ENCODE measurements at places on chromosomes 3 and 15.
A peak's percentile ranks its signal among the peaks of the same experiment; 100 is the strongest.

- DNase-seq = no peak
Observed at GRCh38 chr3:161043336-161044035, 61.7 kb downstream of the B3GALNT1 start.

GRCh38 chr3:166263460-166263859 lies 426.2 kb upstream of the BCHE start:
- no peak for DNase-seq

DNA sequence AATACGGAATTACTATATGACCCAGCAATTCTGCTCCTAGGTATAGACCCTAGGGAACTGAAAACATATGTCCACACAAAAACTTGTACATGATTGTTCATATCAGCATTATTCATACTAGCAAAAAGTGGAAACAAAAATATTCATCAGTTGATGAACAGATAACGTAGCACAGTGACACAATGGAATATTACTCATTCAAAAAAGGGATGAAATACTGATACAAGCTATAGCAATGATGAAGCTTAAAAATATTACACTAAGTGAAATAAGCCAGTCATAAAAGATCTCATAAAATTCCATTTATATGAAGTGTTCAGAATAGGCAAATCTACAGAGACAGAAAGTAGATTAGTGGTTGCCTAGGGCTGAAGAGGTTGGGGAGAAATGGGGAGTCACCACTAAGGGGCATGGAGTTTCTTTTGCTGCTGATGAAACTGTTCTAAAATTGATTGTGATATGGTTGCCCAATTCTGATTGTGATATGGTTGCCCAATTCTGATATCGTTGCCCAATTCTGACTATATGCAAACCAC lies 10.5 kb downstream of the C15orf61 start:
- peak; percentile 24 for DNase-seq

DNA sequence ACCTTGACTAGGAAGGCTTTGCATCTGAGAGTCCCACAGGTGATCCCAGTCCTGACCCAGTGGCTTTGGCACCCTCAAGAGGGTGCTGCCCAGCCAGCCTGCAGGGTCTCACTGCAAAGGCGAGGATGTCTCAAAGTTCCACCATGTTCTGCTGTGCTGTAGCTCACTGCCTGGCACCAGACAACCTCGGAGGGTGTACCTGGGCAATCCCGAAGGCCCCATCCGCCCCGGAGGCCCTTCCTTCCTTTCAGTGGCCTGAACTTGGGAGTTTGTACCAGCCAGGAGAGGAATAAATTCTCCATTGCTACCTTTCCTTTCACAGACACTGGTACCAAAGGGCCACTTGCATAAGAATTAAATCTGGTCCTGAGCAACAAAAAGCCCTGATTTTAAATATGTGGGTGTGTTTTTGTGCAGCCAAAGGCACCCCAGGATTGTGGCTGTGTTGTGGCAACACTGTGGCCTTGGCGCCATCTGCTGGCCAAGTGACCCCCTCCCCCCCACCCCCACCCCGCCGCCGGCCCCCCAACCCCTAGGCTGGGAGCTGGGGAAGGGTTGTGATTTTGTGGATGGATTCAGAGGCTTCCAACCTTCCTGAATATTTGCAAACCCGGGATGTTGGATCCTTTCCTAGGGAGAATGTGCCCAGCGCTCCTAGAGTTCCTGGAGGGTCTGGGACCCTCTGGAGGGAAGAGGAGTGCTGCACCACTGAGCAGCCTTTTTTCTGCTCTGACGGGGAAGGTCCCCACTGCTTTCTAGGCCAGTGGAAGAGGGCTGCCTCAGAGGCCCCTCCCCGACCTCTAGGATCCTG lies 9.7 kb upstream of the PTPN23 start:
- peak; percentile 20 for DNase-seq

DNA sequence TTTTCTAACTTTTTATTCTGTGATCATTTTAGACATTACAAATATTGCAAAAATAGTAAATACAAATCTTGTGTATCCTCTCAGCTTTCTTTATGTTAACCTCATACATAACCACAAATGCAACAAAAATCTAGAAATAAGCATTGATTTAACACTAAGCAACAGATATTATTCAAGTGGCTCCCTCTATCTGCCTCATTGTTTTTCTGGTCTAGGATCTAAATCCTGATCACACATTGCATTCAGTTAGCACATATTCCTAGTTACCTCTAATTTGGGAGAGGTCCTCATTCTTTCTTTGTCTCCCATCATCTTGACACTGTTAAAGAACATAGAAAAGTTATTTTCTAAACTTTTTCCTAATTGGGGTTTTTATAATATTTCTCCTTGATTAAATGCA lies 1126.0 kb downstream of the ROBO2 start:
- DNase-seq = no peak

DNA sequence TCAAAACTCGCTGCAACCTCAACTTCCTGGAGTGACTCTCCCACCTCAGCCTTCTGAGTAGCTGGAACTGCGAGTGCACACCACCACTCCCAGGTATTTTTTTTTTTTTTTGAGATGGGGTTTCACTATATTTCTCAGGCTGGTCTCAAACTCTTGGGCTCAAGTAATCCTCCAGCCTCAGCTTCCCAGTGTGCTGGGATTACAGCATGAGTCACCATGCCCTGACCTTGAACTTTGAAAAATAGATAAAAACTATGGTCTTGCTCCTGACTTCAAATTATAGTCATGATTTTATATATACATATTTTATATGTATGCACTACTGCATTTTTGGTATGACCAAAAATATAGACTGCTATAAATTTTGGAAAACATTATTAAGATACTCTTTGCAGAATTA lies 6.9 kb upstream of the PLSCR5 start:
- DNase-seq = no peak

- DNase-seq = no peak
Observed at GRCh38 chr3:126743350-126743749, 39.3 kb downstream of the CHCHD6 start.

GRCh38 chr15:28117432-28117990 lies 18.4 kb upstream of the OCA2 start:
- DNase-seq = no peak

GRCh38 chr3:23650371-23651140 lies 155.2 kb upstream of the UBE2E1 start:
- DNase-seq = peak; percentile 71

- DNase-seq = no peak
Observed at GRCh38 chr3:126133606-126134005, 46.8 kb downstream of the ALDH1L1 start.

GRCh38 chr3:139654637-139655365 lies 23.0 kb downstream of the NMNAT3 start:
- no peak for DNase-seq

DNA sequence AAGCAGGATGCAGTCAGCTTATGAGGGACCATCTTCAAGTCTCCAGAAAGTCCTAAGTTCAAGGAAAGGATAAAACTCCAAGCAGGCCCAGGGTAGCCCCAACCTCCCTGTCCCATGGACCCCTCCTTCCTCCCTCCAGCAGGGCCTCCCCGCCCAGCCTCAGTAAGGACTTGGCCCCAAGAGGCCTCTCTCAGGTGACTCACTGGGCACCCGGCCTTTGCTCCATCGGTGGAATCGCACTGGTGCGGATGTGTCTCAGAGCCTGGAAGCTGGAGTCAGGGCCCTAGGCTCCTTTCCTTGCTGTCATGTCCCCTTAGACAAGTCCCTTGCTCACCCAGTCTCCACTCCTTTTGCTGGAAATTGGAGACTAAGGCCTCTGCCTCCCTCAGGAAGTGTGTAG lies 114.4 kb upstream of the RNF7 start:
- no peak for DNase-seq

GRCh38 chr3:145953316-145953715 lies 207.7 kb downstream of the PLOD2 start:
- DNase-seq = peak; percentile 70

DNA sequence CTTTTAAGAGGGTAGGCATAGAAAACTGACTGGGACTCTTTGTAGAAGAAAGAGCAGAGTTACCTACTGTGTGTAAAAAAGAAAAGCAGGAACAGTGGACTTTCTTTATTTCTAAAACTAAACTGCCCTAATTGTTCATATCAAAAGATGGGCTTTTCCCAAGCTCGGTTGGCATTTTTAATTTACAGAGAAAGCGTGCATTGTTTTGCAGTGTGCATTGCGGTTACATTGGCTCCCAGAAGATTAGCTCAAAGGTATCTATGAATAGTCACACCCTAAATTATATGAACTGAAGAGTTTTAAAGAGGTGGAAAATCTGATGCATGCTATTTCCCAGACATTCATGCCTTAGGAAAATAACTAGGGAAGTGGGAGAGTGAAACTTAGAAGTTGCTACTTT lies 36.5 kb downstream of the MITF start:
- peak; percentile 49 for DNase-seq

GRCh38 chr15:91965501-91966193 lies 112.1 kb downstream of the SLCO3A1 start:
- DNase-seq = peak; percentile 97

DNA sequence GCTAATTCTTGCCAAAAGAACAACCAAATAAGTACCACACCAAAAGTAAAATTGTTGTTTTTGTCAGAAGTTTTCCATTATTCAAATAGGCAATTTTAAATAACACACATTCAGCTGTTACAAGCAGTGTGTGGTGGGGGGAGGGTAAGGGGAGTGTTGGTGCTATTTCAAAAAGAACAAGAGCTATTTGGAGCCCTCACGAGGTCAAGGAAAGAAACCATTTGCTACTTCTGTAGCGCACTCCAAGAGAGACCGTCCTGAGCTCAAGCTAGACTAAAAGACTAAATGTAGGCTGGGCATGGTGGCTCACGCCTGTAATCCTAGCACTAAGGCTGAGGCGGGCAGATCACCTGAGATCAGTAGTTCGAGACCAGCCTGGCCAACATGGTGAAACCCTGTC lies 21.2 kb upstream of the IGF2BP2 start:
- DNase-seq = no peak

GRCh38 chr3:39347586-39347876 lies 18.0 kb downstream of the CCR8 start:
- DNase-seq = no peak

DNA sequence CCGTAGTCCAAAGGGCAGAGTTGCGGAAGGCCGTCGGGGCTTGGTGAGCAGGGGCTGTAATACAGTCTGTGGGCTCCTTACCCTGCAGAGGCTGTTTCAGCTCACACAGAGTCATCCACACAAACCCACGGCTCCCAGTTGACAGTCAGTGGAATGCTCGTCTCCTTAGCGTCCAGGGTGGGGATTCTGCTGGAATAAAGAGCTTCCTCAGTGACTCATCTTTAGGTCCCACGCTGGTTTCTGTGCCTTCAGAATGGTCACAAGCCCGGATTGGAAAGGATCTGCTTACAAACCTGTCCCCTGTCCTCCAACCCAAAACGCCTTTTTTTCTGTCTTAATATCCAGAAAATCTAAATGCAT lies 201.3 kb upstream of the TPM1 start:
- peak; percentile 63 for DNase-seq

DNA sequence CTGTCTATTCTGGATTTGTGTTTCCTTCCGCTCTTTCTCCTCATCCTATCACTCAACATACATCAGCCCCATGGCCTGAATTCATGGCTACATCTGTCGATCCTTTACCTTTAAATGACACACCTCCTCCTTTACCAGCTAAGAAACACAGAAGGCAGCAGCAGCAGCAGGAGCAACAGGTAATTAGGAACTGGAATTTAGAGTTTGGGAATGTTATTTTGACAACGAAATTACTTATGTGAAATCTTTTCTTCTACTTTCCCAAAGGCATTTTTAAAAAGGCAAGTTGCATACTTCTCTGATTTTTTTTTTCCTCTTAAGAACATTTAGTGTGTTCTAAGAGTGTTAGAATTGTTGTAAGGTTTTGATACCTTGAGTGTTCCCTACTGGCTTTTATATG lies 29.1 kb upstream of the ABHD10 start:
- DNase-seq = no peak

DNA sequence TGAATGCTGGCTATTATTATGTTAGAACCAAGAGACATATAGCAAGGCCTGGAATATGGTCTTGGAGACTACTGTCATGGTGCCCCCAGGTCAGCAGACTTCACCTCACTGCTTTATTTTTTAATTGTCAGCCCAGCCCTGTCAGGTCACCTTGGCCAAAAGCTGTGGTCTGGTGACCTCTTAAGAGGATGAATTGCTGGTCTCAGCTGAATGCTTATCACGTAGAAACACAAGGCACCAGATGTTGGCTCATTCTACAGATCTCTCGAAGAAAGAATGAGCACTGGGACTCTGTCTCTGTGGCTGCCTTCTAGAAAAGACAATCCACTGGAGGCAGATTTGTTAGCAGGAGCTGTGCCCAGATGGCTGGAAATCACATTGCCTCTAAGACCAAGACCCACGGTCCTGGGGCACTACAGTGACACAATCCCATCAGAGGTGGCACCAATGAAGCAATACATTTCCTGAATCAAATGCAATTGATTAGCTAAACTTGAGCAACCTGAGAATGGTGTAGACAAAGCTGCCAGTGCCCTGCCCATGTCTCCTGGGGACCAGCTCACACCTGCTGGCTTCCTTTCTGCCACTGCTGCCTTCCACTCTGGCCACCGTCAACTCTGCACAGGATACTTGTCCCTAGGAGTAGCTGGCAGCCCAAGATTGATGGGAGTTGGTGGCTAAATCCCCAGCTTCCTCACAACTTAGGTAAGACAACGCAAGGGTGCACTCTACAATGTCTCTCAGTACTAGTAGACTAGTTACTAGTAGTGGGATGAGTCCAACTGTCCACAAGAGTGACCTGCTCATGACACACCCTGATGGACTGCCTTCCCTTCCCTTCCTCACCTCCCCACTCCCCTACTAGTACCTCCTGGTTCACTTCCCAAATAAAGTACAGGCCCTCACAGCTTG lies 384.9 kb upstream of the PROK2 start:
- no peak for DNase-seq

DNA sequence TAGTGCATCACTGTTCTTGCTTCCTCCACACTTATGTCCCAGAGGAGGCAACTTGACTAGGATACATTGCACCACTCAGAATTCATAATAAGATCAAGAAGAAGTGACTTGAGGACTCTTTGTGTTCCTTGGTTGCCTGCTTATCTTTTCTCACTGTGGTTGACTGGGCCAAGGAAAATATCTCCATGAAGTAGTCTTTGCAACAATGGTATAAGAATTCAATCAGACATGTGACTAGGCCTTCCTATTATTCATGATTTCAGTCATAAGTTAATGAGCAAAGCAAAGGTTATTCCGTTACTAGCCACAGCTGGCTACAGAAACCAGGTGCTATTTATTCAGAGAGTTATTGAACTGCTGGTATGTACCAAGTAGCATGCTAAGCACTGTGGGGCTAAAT lies 359.3 kb downstream of the RORA start:
- DNase-seq = no peak
